ENCODE measurements at places on chromosomes 12 and 14.
A peak's percentile ranks its signal among the peaks of the same experiment; 100 is the strongest.

GRCh38 chr12:74454109-74454508 is 83.5 kb upstream of the ATXN7L3B start:
- no peak for DNase-seq

DNA sequence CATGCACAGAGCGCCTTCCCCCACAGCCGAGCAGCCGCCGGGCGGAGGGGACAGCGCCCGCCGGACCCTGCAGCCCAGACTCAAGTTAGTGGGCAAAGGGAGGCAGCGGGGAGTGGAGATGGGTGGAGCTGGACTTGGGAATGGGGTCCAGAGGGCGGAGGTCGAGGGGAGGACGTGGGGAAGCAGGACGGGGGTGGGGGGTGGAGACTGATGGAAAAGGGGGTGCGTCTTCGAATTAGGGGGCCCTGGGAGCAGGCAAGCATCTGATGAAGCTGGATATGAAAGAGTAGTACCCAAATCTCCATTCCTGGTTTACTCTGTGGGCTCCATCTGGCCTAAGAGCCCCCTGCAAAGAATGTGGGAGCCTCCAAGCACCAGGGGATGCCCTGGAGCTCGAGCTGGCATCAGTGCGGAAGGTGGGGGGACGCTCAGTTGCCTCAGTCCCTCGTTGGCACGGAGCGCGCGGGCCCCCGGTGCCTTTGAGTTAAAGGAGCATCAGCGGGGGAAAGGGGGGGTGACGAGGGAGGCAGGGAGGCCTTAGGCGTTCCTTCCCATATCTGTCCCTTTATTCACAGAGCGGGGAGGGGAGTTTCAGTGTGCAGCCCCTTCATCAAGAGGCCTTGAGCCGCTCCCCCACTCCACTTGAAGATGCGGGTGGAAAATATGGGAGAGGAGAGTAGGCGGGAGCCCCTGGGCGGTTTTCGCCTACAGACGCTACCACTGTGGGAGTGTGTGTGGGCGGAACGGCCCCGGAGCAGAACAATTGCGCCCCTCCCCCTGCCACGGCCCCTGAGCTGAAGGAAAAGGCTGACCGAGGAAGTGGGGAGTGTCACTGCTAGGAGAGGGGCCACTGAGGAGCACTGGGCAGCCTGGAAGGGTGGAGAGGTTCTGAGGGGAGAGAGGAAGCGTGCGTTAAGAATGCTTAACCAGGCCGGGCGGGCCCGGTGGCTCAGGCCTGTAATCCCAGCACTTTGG is 644 bp downstream of the NAB2 start:
- DNase-seq: peak; percentile 95

- no peak for DNase-seq
Measured at GRCh38 chr12:75041472-75041871, 168.2 kb downstream of the KCNC2 start.

GRCh38 chr14:106343626-106344025 is 817.2 kb downstream of the TMEM121 start:
- DNase-seq: no peak

DNA sequence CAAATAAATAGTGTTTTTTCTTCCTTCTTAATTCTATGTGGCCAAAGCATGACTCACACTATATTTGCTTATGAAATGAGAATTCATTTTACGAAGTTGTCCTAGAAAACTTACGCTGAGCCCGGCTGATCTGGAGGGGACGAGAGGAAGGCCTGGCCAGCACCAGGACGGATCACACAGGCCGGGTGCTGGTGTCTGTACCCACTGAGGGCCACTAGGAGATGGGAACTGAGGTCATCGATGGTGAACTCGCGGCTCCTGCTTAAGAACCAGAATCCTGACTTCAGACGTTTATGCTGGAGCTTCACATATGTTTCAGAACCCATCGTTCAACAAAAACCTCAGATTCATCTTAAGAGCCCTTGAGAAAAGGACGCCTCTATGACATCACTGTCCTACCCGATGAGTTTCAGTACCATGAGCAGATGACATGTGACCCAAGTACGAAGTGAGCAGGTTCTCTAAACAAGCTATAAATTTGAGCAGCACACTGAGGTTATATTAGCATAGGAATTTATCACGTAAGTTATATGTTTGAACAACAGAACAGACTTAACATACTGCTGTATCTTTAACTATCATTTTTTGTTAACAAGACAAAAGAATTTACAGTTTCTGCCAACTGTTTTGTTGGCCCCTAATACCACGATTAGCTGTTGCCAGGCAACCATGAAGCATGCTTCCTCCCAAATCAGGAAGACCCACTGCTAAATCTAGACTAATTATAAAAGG is 111.9 kb downstream of the FOXN3 start:
- no peak for DNase-seq
